ENCODE measurements at places on chromosomes 3 and 15. TPM values are rescaled to one million over a fixed set of nuclear protein-coding genes. Genes with fewer than 3 reads are reported as not detected.

- no peak for DNase-seq
Observed at GRCh38 chr3:170290194-170290593, 67.3 kb upstream of the SKIL start.

DNA sequence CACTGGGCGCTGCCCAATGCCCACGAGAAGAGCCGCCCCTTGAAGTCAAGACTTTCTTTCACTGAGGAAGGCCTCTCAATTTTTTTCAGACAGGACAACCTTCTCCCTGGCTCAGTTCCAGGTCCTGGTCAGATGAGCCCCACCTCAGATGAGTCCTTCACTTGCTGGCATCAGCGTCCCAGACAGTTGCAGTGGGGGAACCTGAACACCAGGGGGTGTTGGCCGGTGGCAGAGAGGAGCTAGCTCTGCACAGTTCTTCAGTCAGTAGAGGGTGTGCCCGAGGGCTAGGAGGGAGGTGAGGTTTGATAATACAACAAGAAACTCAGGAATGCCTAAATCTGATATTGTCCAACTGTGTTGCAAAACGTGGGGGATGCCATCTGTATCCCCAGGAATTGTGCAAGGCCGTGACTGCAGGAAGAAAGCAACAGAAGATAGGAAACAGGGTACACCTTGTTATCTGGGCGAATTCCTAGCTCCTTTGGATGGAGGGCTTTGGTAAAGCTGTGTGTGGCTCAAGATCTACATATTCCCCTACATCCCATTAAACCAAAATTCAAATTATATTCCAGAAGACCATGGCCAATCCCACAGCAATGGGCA is 34.3 kb downstream of the CCR3 start:
- DNase-seq: peak; percentile 39

DNA sequence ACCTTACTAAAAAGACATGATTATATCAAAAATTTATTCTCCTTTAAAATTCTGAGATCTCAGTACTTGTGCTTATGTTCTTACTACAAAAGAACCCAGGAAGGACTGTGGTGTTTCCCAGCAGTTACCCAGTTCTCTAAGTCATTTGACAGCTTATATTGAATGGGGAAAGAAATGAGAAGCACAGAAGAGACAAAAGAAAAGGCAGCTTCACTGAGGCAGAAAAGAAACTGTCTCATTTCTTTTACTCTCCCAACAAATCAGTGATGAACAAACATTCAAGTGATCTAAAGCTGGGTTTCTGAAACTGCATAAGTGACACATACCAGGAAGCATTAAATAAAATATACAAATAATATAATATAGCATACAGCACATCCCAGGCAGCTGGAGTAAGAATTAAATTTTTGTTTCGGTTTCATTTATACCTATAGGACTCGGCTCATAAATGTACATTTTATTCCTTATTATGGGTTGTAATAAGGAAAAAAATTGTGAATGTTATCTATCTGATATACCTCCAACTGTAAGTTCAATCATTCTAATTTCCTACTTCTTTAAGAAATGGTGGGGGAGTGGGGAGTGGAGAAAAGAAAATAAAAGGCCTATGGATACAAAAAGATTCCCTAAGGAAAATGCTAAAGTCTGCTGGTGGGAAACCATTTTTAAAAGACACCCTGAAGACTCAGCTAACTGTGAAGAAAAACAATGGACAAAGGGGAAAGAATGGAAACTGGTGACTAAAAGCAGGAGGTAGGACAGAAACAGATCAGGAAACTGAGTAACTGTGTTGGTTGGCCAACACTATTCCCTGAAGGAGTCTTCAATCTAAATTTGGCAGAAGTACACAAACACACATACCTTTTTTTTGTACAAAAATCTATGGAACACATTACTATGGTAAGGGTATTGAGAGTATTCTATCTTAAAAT is 156.8 kb downstream of the TBC1D5 start:
- DNase-seq: no peak

ZNF148 gene
- 35.0 TPM for total RNA-seq

PLA1A gene
- total RNA-seq: not detected

All from HCT116 (cell line).